Neural crest cell (in vitro differentiated cells): ENCODE measurements at places on chromosomes 12 and 14. TPM values are rescaled to one million over a fixed set of nuclear protein-coding genes. Genes with fewer than 3 reads are reported as not detected.
A peak's percentile ranks its signal among the peaks of the same experiment; 100 is the strongest.

The OR2AP1 gene
- total RNA-seq = not detected in 2 replicates

GRCh38 chr12:77914081-77914488 lies 83.4 kb downstream of the NAV3 start:
- no peak overlapping the region for H3K27ac ChIP-seq
- H3K36me3 ChIP-seq = no peaks in the 10 kb centered on the region
- no peak for DNase-seq
- no peaks in the 10 kb centered on the region for H3K4me1 ChIP-seq

DNA sequence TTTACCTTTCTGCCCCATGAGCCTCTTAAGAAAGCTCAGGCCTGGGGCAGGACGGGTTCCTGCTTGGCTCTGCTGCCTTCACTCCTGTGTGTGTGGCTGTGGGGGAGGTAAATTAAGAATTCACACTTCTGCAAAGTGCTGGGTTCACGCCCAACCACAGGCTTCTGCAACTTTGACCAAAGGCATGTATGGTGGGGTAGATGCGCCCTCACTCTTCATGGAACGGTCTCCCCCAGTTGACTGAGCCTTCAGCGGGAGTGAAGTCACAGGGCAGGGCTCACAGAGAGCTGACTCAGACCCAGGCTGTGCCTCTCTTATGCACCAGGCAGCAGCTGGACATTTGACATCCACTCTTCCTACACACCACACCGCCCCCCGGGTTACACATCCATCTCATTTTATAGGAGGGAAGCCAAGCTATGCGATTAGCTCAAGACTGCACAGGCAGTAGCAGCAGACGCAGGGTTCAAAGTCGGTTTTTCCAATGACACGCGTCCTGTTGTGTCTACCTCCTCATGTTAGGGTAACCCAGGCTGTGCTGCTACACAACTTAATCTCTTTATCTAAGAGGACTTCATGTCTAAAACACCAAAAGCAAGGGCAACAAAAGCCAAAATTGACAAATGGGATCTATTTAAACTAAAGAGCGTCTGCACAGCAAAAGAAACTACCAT lies 15.4 kb upstream of the BCL11B start:
- H3K36me3 ChIP-seq = no peaks in the 10 kb centered on the region
- peaks cover 7% of the 10 kb centered on the region for H3K27me3 ChIP-seq
- H3K4me3 ChIP-seq = no peak overlapping the region

DNA sequence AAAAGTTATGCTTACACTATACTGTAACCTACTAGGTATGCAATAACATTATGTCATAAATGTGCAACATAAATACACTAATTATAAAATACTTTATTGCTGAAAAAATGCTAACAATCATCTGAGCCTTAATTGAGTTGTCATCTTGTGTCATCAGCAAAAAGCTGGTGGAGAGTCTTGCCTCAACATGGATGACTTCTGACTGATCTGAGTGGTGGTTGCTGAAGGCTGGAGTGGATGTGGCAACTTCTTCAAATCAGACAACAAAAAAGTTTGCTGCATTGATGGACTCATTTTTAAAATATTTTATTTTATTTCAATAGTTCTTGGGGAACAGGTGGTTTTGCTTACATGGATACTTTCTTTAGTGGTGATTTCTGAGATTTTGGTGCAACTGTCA lies 93.9 kb upstream of the AMN1 start:
- no peak for DNase-seq
- no peak overlapping the region for H3K4me3 ChIP-seq
- no peaks in the 10 kb centered on the region for H3K4me1 ChIP-seq
- H3K27me3 ChIP-seq = no peaks in the 10 kb centered on the region

DNA sequence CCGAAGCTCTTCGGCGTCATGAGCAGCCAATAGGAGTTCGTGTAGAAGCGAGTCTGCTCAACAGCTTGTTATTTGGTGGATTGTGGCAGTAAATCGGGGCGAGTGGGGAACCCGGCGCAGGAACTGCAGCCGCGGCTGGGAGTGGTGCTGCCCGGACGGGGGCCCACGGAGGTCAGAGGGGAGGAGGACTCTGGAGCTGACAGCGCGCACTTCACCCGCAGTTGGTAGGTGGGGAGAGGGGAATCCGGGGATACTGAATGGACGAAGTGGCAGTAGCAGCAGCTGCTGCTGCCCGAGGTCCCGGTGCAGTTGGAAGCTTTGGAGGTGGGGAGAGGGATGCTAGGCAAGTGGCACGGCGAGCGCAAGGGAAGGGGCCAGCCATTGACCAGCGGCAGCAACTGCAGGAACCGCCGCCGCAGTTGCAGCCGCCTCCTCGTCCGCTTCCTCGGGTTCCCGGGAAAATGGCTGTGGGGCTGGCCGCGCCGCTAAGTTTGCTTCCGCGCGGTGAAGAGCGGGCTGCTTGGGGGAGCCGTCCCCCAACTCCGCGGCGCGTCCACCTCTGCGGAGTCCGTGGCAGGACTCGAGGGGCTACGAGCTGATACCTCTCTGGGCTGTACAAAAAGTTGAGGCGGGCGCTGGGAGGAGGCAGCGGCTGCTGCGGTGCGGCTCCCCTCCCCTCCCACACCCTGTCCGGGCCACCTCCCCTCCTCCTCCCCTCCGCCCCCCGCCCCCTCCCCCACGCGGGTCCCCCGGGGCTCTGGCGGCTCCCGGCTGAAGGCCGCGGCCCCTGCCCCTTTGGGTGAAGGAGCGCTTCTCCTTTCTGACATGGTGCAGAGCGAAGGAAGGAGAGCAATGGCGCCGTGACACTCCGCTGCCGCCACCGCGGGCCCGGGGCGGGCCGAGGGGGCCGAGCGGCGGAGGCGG lies at the start of gene ARID4A:
ARID4A (plus strand) TSS at position 79 of the 924 bp plus-strand sequence. CDS start 1,300 bp downstream, outside the sequence.
- peak within 1 kb of the TSS; percentile 98 for H3K4me3 ChIP-seq
- no peaks in the 10 kb centered on the region for H3K27me3 ChIP-seq
- DNase-seq = peak; percentile 59
- peaks cover 22% of the 10 kb centered on the region for H3K4me1 ChIP-seq
- H3K36me3 ChIP-seq = peaks cover 6% of the 10 kb centered on the region
